ENCODE measurements at places on chromosomes 3 and 15. TPM values are rescaled to one million over a fixed set of nuclear protein-coding genes. Genes with fewer than 3 reads are reported as not detected.

- DNase-seq = no peak
- no peaks in the 10 kb centered on the region for H3K27me3 ChIP-seq
- no peak overlapping the region for H3K4me3 ChIP-seq
These were observed 287.4 kb upstream of the LYSMD4 start for GRCh38 chr15:100020614-100021013.

The SAMD7 gene
- not detected for total RNA-seq

DNA sequence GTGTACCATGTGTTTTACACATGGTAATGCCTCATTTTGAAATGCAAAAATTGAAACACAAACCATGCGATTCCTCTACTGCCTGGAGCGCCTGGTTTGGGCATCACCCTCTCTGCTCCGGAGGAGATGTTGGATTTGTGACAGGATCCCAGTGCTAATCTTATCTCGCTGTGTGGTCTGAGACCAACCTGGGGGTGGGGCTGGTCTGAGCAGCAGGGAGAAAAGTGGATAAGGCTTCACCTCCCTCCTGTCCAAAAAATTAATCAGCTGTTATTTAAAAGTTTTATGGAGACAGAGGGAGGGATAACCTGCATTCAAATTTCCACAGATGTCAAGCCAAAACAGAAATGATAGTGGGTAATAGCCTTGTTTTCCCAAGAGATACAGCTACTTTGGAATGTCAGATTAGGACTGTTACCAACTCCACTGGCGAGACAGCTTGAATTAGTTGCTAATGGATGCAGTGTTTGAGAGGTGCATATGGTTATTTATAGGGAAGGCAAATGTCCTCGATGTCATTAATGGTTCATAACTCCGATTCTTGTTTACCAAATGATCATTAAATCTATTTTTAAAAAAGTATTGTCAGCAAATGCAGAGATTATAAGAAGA, 54.0 kb upstream of the SKOR1 start:
- no peaks in the 10 kb centered on the region for H3K4me1 ChIP-seq
- H3K4me3 ChIP-seq = no peak overlapping the region
- no peaks in the 10 kb centered on the region for H3K27me3 ChIP-seq
- DNase-seq = no peak

The CAPN3 gene
- total RNA-seq = 2.8 TPM

DNA sequence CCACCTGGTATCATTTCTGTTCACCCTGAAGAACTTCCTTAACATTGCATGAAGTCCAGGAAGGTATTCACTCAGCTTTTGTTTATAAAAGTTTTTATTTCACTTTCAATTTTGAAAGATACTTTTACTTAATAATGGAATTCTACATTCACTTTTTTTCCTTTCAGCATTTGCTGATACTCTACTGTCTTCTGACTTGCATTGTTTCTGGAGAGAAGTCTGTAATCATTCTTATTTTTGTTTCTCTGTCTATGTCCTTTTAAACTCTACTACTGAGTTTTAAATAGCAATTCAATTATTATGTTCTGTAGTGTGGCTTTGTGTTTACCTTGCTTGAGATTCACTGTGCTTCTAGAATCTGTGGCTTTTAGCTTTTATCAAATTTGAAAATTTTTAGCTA, 42.4 kb downstream of the MYL3 start:
- no peaks in the 10 kb centered on the region for H3K36me3 ChIP-seq
- no peak overlapping the region for H3K27ac ChIP-seq
- H3K27me3 ChIP-seq = no peaks in the 10 kb centered on the region
- no peaks in the 10 kb centered on the region for H3K4me1 ChIP-seq
- no peak for DNase-seq
- H3K4me3 ChIP-seq = no peak overlapping the region

GRCh38 chr15:45544266-45545023, 21.9 kb upstream of the SLC30A4 start:
- H3K4me3 ChIP-seq = no peak overlapping the region
- H3K27me3 ChIP-seq = no peaks in the 10 kb centered on the region
- H3K4me1 ChIP-seq = no peaks in the 10 kb centered on the region
- no peak for DNase-seq
- no peaks in the 10 kb centered on the region for H3K36me3 ChIP-seq

The RTP1 gene
- not detected for total RNA-seq

GRCh38 chr15:57761562-57761961, 55.0 kb downstream of the POLR2M start:
- H3K4me1 ChIP-seq = no peaks in the 10 kb centered on the region
- H3K4me3 ChIP-seq = no peak overlapping the region
- H3K36me3 ChIP-seq = no peaks in the 10 kb centered on the region
- H3K27me3 ChIP-seq = no peaks in the 10 kb centered on the region
- no peak overlapping the region for H3K27ac ChIP-seq
- DNase-seq = no peak

GRCh38 chr3:14322001-14322400, 80.4 kb upstream of the SLC6A6 start:
- no peak for DNase-seq
- H3K4me1 ChIP-seq = no peaks in the 10 kb centered on the region
- no peak overlapping the region for H3K27ac ChIP-seq

All from heart left ventricle (tissue), 16 donors.